ENCODE measurements at places on chromosomes 12 and 14.

DNA sequence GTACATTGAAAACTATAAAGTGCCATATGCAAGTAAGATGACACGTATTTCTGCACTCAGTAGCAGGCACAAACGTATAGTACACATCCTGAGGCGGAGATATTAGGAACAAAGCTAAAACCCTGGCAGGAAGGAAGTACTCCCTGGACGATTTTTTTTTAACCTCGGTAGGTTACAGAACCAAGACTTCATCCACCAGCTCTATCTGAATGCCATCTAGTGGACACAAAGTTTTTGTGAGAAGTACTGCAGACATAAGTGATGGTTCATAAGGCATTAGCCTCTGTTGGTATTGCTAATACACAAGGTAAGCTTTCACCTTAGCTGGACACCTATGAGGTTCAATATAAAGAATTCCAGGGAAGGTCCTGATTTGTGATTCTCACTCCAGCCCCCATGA lies 83.0 kb upstream of the CCDC196 start:
- no peak for DNase-seq

DNA sequence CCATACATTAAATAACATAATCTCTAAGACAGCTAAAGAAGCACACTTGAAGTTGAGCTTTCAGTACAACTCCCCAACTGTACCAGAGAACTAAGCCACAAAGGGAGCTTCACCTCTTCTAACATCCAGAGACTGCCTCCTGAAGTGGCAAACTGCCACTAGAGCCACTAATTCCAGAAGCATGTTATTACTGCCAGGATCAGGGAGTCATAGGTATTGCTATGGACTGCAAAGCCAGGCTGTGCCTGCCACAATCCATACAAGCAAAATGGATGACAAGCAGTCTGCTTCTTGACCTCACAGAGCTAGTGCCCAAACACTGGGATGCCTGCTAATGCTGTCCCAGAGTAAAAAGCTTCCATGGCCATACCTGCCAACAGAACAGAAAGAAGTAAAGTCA lies 160.1 kb downstream of the STXBP6 start:
- no peak for DNase-seq

GRCh38 chr12:113949321-113950305 lies 16.5 kb downstream of the RBM19 start:
- DNase-seq, result no peak

DNA sequence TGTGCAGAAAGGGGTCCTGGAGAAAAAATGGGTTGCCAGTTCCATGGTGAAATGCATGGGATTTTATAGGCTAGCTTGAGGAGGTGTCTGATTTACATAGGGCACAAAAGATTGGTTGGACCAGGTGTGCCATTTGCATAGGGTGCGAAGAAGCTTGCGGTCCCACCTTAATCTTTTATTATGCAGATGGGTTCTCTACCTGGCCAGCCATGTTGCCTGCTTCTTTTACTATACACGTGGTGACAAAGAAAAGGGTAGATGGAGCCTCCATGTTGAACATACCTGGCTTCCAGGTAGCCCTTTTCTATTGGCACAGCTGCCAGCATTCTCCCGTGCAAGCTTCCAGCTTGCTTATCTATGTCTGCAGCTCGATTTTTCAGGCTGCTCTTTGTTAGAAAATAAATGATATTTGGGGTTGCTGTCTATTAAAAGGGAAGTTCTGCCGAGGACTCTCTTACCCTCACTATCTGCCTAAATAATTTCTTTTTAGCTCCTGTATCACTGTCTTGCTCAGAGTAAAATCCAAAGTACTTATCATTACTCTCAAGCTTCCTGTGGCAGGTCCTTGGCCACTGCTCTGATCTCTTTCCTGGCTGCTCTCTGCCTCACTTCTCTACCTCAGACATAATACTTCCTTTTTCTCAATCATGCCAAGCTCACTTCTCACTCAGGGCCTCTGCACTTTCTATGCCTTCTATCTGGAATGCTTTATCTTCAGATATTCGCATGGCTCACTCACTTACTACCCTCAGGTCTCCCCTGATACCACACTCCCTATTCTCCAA lies 216.0 kb upstream of the DAAM1 start:
- DNase-seq, result no peak

Data from Right ventricle myocardium superior (tissue), 1 donor.